ENCODE measurements at places on chromosomes 11 and 22.

DNA sequence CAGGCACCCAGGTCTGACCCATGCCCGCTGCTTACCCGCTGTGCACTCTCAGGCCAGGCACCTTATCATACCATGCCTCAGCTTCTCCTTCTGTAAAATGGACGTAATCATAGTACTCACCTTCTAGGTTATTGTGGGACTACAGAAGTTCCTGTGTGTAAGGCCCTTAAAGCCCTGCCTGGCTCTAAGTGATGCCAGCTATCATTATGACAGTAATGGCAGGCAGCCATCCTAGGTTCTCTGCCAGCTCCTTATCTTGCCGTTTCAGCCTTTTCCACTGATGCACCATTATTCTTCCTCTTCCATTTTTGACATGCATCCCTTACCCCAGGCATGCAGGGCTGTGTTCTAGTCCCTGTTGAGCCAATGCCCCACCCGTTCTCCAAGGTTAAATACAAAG lies 57.9 kb downstream of the DBX1 start:
- no peak for DNase-seq

- DNase-seq = no peak
These were observed 407 bp downstream of the QSER1 start for GRCh38 chr11:32893093-32893342.

DNA sequence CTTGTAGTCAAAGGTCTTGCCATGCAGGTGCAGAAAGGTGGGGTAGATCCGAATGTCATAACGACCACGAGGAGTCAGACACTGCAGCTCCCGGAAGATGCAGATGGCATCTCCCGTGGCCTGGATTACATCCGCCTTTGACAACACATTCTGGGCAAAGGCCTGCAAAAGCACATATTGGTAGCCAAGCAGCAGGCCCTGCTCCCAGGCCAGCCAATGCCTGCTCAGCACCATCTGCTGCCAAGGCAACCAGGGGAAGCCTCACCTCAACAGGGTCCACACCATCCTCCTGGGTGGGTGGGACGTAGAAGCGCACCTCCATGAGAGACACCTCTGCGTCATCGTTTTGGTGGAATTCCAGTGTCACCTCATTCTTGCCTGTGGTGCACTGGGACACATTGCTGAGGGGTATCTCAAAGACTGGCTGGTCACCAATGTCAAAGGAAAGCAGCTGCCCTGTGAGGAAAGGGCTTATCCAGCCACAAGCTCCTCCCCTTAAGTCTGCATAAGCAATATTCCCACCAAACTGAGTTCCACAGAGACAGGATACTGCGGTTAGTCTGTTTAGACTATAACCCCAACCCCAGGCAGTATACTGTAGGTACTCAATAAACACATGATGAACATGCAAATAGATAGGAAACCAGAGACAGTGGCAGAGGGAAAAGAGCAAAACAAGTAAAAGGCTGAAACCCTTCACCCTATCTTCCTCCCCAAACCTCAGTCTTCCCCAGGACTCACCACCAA lies 2.8 kb downstream of the SSRP1 start:
- DNase-seq = no peak

DNA sequence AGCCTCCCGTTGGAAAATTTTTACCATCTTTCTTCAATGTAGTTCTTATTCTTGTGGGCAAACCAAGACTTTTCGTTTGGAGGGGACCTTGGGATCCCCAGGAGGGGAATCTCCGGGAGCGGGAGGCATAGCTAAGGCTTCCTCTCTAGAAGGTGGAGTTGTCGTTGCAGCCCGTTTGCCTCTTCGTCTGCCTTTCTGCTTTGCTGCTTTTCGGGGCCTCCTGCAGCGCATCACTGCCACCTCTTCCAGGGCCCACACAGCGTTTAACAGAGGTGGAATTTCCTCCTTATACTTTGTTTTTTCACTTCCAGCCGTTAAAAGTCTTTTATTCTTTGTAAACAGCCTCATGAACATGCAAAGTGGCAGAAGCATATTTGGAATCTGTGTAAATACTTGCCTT lies 3.5 kb upstream of the IFITM3 start:
- DNase-seq = no peak

DNA sequence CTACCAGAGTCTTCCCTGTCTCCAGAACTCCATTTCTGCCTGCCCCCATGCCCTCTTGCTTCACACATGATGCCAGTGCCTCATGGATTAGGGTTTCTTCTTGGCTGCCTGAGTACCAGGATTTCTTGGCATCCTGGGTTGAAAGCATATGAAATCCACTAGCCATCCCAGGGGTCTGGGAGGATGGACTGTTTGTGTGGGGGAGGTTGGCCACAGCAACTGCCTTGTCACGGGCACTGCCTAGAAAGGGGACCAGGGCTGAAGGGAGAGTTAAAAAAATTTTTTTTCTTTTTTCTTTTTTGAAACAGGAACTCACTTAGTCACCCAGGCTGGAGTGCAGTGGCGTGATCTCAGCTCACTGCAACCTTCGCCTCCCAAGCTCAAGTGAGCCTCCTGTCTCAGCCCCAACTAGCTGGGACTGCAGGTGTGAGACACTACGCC lies 4.2 kb downstream of the USP35 start:
- no peak for DNase-seq

DNA sequence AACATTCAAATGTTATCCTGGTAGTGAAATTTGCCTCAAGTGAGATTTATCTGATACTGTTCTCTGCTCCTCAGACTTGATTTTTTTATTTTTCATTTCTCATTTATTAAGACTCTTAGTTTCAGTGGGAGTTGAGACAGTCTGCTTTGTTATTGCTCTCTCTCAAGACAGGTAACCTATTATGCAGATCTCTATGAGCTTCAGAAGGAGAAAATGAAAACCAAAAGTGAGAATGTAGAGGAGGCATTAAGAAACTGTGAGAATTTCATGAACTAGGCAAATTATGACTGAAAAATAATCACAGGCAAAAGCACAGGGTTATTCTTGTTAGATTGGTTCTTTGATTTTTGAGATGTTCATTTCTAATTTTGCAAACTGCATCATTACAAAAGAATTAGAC lies 290.0 kb upstream of the CHORDC1 start:
- no peak for DNase-seq

GRCh38 chr11:70477609-70478008 lies 79.3 kb downstream of the CTTN start:
- DNase-seq = no peak

DNA sequence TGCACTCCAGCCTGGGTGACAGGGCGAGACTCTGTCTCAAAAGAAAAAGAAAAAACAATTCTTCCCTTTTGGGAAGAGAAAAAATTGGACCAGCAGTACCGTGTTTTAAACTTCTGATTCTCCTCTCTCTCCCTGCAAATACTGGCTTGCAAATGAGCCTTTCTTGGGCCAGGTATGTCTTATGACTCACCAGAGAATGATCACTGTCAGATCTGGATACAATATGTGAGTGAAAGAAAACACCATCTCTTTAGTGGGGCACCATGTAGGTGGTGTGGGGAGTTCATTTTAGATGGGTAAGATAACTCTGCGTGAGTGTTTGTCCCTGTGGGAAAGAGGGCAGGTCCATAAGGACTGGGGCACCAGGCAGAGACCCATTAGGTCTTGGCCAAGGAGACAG lies 2.4 kb upstream of the SCGB2A2 start:
- no peak for DNase-seq

DNA sequence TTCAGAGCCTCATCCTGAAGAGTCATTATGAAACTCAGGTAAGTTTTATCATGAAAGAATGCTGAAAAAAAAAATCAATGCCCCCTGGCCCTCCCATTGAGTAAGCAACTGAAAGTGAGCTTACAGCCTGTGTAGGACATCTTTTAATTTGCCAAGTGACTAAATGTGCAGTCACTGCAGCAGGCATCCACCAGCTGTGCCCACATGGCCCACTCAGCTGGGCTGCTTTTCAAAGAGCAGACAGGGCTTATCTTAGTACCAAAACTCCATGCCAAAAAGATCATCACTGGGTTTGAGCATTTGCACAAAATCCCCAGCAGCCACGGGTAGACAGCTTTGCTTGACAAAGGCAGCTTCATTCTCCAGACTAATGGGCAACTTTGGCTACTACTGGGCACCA lies 709.7 kb downstream of the NTM start:
- no peak for DNase-seq

DNA sequence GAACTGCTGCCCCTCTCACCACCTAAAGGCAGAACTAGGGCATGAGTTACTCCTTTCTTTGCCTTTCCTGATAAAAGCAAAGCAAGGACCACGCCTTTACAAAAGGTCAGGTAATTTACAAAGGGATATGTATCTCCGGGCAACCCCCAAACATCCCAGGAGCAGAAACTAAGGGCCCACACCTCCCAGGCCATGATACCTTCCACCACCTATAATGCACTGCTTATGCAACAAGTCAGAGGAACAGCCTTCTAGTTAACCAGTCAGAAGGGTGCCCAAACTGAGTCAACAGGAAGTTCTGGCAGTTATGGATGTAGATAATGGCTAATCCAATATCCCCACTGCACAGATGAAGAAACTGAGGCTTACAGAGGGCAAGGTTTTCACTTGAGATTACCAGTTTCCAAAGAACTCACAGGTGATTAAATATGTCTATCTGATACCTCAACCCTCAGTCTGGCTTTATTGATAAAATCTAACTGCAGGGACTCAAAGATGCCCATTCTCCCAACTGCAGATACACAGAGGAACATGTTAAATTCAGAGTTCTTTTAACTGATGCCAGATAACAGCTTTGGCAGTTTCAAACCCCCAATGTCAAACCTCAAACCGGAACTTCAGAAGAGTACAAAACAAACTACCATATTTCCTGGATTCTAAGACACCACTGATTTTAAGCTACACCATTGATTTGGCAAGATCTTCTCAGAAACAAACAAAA lies 16.8 kb upstream of the CASTOR1 start:
- no peak for DNase-seq

DNA sequence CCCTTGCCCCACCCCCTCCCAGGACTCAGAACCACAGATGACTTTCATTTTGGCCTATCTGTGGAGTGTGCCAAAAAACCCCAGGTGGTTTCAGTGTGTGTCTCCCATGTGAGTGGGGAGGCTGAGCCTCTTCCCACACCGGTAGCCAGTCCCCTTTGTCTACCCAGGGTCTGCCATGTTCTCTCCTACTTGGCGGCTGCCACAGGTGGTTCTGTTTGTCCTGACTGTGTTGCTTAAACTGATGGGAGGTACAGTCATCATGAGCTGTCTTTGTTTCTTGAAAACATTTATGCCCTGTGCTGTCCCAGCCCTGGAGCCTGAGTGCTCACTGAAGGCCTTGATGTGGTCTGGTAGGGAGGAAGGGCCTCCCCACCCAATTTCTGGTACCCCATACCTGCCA lies 39.7 kb upstream of the SUSD2 start:
- DNase-seq = no peak

- no peak for DNase-seq
These were observed 4.4 kb downstream of the TMEM123 start for GRCh38 chr11:102447941-102448868.

- no peak for DNase-seq
These were observed 8.6 kb upstream of the JAML start for GRCh38 chr11:118233377-118233776.

GRCh38 chr11:8203414-8203715 lies 34.5 kb upstream of the RIC3 start:
- no peak for DNase-seq

DNA sequence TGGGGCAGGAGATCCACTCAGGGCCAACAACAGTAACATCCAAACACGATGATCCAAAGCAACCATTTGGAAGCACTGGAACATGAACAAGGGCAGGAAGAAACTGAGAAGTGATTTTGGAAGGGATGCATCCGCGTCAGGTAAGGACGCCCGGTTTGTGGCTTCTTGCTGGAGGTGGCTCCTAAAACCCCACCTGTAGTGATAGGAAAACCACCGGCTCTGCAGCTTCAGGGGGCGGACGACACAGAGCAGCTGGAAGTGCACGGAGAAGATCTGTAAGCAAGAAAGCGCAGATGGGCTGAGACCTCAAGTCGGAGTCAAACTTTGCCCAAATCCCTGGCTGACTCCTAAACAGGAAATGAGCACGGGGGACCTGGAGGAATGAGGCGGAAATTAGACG lies 1066.1 kb downstream of the BRD1 start:
- no peak for DNase-seq
